Erythroblast (primary cell): ENCODE measurements at places on chromosomes 3 and 15.

DNA sequence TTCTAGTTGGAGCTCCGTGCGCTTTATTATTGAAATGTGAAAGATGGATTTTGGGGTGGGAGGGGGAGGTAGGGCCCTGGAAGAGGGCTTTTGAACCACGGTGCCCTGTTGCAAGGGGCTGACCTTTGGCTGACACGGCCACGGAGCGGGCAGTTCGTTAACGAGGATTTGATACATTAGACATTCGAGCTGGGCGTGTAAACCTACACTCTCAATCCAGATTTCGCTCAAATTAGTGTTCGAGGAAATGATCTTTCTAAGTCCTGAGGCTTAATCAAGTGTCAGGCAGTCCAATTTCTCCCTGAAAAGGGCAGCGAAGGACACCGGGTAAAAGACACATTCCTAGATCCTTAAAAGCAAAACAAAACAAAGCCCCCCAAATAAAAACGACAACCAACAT, 13.0 kb downstream of the ZIC1 start:
- no peak for DNase-seq

DNA sequence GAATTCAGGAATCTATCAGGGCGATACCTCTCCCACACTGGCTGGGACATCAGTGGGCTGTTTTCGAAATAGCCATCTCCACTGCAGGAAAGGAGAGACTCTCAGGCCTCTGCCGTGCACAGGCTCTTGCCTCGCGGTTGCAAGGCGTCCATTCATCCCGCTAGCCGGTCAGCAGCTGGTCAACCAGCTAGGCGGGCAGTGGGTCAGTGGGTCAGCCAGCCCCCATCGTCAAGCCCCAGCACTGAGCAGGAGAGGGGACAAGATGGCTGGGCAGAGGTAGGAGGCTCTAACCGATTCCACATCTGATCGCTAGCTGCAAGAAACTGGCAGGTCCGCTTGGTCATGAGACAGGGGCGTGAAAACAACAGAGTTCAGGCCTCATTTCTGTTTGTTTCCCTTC, 45.1 kb downstream of the MUC4 start:
- DNase-seq = no peak

- DNase-seq = no peak
Measured at GRCh38 chr3:135451037-135451785, 514.3 kb upstream of the PPP2R3A start.

GRCh38 chr3:10263646-10264363, 15.5 kb downstream of the TATDN2 start:
- peak; percentile 42 for DNase-seq

DNA sequence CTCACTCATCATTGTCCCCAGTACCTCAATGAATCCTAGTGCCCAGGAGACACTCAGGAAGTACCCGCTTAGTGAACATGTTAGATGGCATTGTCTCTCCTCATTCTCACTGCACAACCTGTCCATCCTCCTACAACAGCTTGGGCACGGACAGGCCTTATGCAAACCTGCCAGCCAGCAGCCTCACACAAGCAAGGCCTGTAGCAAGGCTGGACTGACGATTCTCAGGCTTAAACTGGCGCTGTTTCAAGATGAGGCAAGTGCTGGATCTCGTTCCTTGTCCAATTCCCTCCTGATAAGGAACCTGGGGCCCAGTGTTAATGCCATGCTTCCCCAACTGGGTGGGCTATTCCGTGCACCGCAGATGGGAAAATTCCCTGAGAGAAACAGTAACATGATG, 59.0 kb downstream of the CDCP1 start:
- no peak for DNase-seq

DNA sequence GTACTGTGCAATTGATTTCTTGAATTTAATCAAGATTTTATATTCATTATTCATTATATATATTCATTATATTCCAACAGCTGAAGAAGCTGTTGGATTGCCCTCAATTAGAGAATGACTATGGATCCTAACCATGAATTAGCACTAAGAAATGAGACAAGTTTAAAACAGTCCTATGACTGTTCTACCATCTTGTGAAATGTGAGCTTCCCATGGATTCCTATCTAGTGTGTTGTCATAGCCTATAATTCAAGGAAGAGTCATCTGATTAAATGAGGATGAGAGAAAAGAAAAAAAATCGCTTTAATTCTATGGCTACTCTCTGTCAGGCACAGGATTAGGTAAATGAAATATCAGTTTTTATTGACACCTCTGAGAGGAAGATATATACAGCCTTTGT, 696.6 kb upstream of the NAALADL2 start:
- no peak for DNase-seq
